ENCODE measurements at places on chromosomes 7 and 10. TPM values are rescaled to one million over a fixed set of nuclear protein-coding genes. Genes with fewer than 3 reads are reported as not detected.

Gene CFTR
- total RNA-seq, result 0.10 TPM

Gene PNLIP
- not detected for total RNA-seq

Gene CNNM1
- total RNA-seq, result 0.24 TPM

Gene ZNF467
- total RNA-seq, result 12.0 TPM

Gene NKX2-3
- not detected for total RNA-seq

Gene EN2
- total RNA-seq, result 0.19 TPM

Gene DGKI
- total RNA-seq, result 6.1 TPM

Gene SFTPA1
- total RNA-seq, result not detected

Gene ARMS2
- total RNA-seq, result not detected

Gene CCDC3
- 189 TPM for total RNA-seq

Gene ECD
- total RNA-seq, result 22.0 TPM

Gene TMEM229A
- not detected for total RNA-seq

Gene CPXM2
- total RNA-seq, result 200 TPM

Gene MMP21
- total RNA-seq, result 0.38 TPM

Gene BHLHA15
- total RNA-seq, result not detected

Gene PRPS1L1
- total RNA-seq, result not detected

Gene ZFYVE27
- total RNA-seq, result 16.0 TPM

Gene MKX
- 27.0 TPM for total RNA-seq

Gene MAGI2
- total RNA-seq, result 21.0 TPM

Measured in posterior vena cava (tissue), 2 donors.